Activated CD4-positive, alpha-beta T cell treated with anti-CD3 and anti-CD28 coated beads, Interleukin-2, amount 50 U/mL, for 4 hours (primary cell): ENCODE measurements at places on chromosomes 4 and X.

GRCh38 chr4:121651597-121651996 lies 45.2 kb downstream of the ANXA5 start:
- DNase-seq, result no peak

GRCh38 chr4:108834835-108835384 lies 72.1 kb upstream of the ETNPPL start:
- DNase-seq, result no peak

DNA sequence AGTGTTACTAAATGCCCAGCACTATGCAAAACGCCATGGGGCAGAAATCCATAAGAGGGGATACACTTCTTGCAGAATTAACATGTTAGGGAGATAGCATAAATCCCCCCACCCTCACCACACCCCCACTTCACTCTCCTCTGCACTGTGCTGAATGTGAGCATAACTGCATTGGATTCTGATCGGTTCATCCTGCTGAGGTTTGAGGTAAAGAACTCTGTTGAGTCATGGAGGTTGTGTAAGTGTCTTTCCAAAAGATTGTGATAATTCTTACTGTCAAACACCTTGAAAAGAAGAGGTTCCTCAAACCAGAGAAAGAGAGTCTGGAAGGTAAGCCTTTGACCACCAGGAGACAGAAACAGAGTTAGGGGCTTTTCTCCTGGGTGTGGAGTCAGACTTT lies 43.6 kb downstream of the RBM47 start:
- DNase-seq, result no peak

DNA sequence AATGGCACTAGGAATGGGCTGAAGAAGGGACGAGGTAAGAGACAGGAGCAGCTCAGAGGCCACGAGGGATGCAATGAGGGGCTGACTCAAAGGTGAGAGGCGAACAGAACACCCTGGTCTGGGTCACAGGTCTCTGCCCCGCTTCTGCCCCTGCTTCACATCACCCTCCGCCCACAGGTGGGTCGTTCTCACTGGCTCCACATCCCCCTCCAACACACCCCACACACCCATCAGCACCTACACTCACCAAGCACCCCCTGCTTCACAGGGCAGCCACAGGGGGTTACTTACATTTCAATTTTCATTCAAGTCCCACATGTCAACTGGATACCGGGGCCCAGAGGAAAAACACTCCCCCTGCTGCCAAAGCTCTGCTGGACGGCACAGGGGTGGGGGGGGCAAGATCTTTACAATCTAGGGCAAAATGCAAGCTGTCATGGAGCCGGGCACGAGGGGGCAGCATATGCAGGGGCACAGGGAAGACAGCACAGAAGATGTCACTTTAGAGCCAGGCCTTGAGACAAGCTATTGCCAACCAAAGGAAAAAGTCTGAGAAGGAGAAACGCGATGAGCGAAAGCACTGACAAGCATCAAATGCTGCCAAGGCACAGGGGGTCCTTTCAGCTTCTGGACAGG lies 94.0 kb downstream of the AFAP1 start:
- no peak for DNase-seq

DNA sequence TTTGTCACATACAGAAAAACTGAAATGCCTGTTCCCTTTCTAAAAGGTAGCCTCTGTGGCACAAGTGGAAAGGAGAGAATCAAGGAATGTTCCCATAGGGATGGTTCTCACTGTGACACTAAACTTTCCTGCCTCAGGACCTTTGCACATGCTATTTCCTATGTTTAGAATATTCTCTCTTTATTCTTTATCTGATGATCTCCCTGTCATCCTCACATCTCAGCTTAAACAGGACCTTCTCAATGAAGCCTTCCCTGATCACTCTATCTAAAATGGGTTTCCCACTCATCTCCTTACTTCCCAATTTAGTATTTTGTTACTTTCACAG lies 32.3 kb downstream of the HOPX start:
- DNase-seq, result no peak

DNA sequence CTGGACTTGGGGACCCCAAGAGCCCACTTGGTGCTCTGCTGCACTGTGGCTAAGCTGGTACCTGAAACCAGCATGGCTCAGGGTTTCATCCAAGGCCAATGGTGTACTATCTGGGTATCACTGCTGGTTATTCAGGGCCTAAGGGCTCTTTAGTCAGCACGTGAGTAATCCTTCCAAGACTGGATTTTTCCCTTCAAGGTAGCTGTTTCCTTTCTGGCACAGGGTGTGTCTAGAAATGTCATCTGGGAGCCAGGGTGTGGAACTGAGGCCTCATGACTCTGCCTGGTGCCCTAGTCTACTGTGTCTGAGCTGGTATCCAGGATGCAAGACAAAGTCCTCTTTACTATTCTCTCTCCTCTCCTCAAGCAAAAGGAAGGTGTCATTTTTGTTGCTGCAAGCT lies 99.0 kb upstream of the QRFPR start:
- no peak for DNase-seq

- no peak for DNase-seq
These were observed 7.5 kb upstream of the SPINK2 start for GRCh38 chr4:56828784-56829535.

DNA sequence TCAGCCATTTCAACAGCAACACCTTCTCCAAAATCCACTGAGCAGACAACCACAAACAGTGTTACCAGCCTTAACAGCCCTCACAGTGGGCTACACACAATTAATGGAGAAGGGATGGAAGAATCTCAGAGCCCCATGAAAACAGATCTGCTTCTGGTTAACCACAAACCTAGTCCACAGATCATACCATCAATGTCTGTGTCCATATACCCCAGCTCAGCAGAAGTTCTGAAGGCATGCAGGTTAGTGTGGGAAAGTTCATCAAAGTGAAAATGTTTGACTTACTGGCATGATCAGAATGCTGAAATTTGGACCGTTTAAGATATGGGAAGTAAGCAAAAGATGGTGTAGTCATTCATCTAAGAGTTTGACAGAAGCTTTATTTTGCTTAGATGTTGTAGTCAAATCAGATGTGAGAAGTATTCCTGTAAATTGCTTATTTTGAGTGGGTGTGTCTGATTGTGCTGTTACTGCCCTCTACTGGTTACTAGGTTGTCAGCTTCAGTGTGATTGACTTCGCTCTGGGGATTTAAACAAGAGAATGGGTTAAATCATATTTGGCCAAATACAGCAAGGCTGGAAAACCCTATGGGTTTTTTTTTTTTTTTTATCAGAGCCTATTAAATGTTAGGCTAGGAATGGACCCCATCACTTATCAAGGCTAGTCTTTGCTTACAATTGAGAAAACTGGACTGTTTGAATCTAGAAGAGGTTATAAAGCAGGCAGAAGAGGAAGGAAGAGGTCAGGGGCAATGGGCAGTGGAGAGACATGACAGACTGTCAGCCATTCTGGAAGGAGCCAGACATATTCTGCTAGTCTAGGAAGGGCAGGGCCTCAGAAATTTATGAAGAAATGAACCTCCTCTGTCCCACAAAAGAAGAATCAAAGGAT lies 130.3 kb downstream of the DIPK2B start:
- no peak for DNase-seq

DNA sequence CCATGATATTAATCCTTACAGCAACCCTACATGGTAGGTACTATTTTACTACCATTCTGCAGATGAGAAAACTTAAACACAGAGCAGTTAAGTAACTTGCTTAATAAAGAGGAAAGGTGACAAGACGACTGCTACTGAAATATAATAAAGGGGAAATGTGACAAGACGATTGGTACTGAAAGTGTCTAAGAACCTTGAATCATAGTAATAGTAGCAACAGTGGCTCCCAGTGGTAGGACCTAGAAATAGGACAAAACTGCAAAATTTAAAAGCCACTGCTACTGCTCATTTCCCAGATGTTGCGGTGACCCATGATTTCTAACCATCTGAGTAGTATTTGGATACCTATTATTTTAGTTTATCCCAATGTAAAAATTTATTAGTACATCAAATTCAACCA lies 89.5 kb downstream of the TASL start:
- no peak for DNase-seq

DNA sequence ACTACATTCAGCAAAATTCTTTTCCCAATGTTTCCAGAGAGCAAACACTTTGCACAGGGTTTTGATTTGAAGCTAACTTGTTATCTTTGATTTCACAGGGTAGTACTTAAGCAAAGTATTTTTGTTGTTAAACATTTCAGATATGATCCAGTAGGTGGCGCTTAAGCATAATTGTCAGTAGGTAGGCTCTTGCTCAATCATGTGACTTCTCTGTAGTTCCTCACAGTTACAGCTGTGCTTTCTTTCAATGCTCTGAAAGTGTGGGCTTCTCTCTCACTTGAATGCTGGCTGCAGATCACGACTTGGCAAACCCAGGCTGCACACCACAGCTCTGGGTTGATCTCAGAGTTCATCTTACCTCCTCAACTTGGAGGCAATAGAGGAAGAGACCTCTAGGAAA lies 1016.5 kb downstream of the SH3BGRL start:
- no peak for DNase-seq

- DNase-seq, result no peak
These were observed 49.1 kb downstream of the DHRSX start for GRCh38 chrX:2451501-2452316.
